ENCODE measurements at places on chromosomes 12 and 14.

GRCh38 chr14:92832137-92832700 is 38.1 kb downstream of the GOLGA5 start:
- no peak for DNase-seq

GRCh38 chr12:106297681-106298080 is 4.9 kb upstream of the TCP11L2 start:
- no peak for DNase-seq

DNA sequence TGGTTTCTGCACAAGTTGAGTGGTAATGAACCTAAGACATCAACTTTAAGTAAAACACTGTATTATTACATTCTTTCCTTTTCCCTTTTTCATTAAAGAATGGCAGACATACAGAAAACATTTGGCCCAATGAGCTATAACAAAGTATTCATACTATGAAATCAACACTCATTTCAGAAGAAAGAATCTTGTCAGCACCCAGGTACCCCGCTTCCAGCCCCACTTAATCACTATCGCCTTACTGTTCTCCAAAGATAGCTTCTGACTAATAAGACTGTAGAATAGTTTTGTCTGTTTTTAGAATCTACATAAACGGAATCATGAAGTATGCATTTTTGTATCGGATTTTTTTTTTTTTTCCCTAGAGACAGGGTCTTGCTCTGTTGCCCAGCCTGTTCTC is 9.5 kb downstream of the CNTN1 start:
- DNase-seq, result no peak

DNA sequence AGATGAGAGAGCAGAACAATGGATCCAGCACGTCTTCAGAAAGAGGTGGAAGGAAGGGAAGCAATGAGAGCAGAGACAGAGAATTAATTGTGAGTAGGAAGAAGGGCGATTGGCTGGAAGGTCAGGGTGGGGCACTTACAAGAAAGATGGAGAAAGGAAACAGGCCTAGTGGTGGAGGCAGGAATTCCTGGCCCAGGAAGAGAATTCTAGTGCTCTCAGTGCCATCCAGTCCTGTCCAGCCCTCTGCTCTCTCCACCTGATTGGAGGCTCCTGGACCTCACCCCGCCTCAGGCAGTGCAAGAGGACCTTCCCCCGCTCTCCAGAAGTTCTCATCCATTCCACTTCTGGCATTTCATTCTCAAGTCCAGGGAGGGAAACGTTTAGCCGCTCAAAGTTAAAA is 43.0 kb downstream of the NGB start:
- no peak for DNase-seq

DNA sequence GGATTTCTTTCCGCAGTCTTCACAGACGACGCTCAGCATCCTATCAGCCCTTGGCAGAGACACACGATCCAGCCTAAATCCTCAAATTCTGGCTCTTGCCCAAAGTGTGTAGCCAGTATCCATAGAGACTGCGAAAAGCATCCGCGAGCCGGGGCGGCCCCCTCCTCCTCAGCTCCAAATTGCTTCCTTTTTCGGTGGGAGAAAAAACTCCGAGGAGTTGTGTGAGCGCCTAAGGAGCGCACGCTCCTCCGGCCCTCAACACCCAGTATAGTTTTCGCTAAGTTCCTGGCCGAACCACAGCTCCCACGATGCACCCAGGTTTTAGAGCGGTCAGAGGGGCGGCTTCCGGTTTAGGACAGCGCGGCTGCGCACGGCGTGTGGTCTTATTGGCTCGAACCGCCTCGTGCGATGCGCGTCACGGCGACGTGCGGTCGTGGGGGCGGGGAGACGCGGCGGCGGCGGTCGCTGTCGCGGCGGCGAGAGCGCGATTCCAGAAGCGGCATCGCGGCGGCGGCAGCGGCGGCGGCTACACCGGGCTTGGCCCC is at the start of gene ADIPOR2:
ADIPOR2 (plus strand) TSS at position 493 of the 545 bp plus-strand sequence. CDS start 63,274 bp downstream, outside the sequence.
- DNase-seq, result peak; percentile 90

DNA sequence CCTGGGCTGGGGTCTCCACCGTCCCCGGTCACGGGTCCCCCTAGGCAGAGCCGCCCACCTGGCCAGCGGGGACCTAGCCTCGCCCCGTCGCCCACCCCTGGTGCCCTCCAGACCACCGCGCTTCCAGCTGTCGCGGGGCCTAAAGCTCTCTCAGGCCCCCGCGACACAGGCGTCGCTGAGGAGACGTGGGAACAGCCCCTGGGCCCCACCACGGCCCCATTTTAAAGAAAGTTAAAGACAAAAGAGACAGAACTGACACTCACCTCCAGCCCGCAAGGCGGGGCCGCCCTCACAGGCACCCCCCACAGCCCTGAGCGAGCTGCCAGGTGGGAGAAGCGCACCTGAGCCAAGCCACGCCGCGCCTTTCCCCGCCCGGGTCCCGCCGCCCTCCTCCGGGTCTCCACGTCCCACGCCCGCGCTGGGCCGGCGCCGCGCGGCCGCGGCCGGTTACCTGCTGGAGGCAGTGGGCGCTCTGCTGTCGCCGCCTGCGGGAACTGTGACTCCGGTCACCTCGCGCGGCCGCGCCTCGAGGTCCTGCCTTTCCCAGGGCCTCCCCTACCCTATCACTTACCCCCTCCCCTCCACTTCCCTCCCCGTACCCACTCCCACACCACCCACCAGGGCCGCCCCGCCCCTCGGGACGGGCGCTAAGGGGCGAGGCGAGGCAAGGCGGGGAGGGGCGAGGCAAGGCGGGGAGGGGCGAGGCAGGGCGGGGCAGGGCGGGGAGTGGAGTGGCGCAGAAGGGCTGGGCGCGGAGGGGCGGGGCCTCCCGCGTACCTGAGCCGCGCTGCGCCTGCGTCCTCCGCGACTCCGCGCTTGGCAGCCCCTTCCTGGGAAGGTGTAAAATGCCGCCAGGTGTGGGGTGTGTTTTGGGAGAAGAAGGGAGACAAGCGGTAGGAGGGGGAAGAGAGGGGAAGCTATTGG is 31.2 kb downstream of the TC2N start:
- DNase-seq, result peak; percentile 62

- peak; percentile 14 for DNase-seq
Observed at GRCh38 chr12:116172224-116172849, 105.2 kb downstream of the MED13L start.

- DNase-seq, result no peak
Observed at GRCh38 chr12:50677858-50678257, 86.0 kb upstream of the ATF1 start.

GRCh38 chr12:47488888-47489287 is 216.9 kb downstream of the RPAP3 start:
- DNase-seq, result no peak

DNA sequence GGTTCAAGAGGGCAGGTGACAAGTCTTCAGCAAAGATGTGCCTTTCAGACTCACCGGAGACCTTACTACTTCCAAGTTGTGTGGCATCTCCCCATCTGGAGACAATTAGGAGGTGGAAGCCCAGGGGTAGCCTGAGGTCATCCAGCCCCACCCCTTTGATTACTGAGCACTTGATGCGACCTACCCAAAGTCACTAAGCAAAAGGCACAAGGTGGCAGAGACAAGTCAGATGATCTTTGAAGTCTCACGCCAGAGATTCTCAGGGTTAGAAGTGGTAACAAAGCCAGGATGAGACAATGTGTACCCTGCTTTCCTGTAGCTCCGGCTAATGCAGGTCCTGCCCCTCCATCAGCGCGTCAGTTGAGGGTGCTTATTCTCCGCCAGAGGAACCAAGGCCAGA is 1.4 kb upstream of the FOXN3 start:
- no peak for DNase-seq

DNA sequence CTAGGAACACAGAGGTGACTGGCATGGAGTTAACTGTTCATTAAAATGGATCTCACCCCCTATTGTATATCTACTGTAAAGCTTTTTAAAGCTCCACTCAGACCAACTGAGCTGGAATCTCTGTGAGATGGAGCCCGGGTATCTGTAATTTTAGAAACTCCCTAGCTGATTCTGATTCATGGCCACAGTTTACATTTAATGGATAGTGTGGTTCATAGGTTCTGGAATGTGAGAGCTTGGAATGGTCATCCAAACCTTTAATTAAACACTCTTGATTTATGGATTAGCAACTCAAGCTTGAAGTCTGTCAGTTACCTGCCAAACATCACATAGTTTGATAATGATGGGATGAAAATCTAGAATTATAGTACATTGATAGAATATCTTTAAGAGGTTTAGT is 183.8 kb downstream of the SLC25A21 start:
- no peak for DNase-seq

DNA sequence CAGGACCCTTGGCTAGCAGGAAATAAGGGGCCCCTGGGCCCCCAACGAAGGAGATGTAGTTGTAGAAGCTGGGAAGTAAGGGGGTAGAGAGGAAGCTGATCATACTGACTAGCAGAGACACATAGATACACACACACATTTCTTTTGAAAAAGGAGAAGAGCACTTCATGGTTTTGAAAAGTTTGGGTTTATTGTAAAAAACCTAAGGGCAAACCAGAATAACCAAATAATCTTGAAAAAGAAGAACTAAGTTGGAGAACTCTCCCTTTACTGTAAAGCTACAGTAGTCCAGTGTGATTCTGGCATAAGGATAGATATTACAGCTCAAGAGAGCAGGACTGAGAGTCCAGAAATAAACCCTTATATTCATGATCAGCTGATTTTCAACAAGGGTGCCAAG is 5.8 kb upstream of the HCAR3 start:
- DNase-seq, result no peak

GRCh38 chr14:89108608-89109007 is 284.2 kb downstream of the TTC8 start:
- DNase-seq, result no peak

DNA sequence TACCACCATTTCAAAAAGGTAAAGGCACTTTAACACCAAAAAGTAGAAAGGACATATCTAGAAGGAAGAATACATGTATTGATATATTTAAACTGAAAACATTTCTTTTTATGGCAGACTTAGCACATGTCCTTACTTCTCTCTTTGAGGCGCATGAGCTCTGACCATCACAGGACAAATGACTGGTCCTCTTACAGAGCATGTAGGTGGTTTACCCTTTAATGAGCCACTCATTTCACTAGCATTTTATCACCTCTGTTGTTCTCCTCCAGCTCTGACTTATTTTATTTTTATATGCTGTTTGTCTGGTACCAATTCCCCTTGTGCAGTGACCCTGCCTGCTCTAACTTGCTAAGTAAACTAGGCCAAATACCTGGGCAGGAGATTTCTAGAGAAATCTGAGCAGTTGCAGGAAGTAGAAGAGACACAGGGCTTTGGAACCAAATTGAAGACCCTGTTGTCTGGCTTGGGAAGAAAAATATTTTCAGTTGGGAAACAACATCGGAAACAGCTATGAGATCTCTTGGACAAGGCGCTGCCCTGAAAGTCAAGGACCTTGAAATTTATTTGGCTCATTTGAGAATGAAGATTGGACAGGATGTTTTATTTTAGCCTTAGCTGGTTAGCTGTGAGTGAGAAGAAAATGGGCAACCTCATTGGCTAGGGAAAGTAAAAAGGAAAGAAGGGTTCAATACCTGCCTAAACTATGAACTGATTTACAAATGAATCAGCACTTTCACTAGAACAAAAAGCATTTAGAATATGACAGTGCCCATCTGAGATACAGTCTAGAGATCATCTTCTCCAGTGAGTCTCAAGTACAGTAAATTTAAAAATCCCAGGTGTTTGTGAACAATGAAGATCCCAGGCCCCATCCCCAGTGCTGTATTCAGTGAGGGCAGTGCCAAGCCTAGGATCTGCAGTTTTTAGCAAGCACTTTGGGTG is 374.4 kb downstream of the ZFP36L1 start:
- DNase-seq, result no peak

GRCh38 chr14:52922656-52923055 is 28.2 kb downstream of the FERMT2 start:
- DNase-seq, result no peak

- no peak for DNase-seq
Observed at GRCh38 chr12:73906757-73907156, 630.9 kb upstream of the ATXN7L3B start.

DNA sequence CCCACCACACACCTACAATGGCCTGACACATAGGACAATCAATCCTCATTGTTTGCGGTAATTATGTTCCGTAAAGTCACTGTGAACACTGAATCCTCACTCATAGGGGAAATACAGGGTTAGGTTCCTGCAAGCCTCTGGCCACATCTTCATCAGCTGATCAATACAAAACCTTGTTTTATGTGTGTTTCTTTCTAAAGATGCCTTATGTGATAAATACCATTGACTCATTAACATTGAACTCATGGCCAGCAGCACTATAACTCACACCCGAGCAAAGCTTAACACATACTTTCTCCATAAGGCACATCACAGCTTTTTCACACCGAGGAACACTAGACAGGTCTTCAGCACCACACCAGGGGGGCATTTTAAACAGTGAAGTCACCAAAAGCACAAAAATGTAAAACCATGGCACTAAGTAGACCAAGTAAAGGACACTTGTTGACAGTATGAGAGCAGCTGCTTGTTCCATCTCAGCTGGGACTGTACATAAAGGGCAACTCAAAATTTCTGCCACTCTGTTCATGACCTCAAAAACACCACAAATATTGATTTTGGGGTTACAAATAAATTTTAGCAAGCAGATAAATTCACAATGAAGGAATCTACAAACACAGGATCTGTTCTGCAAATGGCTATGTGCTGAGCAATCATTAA is 60.5 kb downstream of the ESR2 start:
- DNase-seq, result no peak

- DNase-seq, result no peak
Observed at GRCh38 chr12:110556705-110557104, 26.4 kb downstream of the PPTC7 start.

DNA sequence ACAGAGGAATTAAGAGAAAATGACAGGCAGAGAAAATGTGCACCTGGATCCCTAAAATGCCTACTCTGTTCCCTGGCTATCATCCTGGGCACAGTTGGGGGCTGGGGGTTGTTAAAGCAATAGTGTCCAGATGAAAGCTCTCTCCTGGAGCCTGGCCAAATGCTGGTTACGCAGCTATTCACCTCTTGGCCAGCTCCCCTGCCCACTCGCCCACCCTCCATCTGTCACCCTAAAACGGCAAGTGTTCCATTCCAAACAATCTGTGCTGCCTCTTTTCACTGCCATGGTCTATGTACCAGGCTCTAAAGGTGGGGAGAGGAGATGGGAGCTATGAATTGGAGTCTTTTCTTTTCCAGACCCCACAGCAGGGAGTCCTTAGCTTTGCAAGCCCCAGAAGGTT is 24.7 kb upstream of the NPFF start:
- DNase-seq, result no peak

DNA sequence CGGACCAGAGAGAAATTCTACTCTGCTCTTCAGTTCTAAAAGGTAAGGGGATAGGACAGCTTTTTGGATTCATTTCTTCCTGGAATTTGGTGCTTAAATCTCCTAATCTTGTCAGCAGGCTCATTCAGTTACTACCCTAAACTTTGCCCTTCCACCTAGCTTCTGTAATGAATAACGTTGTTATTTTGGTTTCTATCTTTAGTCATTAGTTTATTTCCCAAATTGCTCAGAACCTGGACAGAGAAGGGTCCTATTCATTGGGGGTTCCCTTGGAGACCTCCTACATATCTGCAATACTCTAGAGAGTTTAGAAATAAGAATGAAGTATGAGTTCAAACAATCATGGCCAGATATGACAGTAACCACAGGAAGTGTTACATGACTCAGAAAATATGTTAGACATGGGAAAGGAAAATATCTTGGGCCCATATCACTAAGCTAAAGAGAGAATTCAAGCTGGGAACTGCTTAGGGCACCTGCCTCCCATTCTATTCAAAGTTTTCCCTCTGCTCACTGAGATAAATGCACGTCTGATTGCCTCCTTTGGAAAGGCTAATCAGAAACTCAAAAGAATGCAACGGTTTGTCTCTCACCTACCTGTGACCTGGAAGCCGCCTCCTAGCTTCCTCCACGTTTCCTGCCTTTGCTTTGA is 87.9 kb downstream of the GAS2L3 start:
- no peak for DNase-seq

GRCh38 chr14:73879027-73879426 is 7.6 kb upstream of the ZNF410 start:
- DNase-seq, result no peak

Data from thymus (tissue), 14 donors.